ENCODE measurements at places on chromosomes 2 and 18. TPM values are rescaled to one million over a fixed set of nuclear protein-coding genes. Genes with fewer than 3 reads are reported as not detected.

BCL2 gene
- total RNA-seq = 120 TPM

SH3RF3 gene
- total RNA-seq = 2.8 TPM

DNA sequence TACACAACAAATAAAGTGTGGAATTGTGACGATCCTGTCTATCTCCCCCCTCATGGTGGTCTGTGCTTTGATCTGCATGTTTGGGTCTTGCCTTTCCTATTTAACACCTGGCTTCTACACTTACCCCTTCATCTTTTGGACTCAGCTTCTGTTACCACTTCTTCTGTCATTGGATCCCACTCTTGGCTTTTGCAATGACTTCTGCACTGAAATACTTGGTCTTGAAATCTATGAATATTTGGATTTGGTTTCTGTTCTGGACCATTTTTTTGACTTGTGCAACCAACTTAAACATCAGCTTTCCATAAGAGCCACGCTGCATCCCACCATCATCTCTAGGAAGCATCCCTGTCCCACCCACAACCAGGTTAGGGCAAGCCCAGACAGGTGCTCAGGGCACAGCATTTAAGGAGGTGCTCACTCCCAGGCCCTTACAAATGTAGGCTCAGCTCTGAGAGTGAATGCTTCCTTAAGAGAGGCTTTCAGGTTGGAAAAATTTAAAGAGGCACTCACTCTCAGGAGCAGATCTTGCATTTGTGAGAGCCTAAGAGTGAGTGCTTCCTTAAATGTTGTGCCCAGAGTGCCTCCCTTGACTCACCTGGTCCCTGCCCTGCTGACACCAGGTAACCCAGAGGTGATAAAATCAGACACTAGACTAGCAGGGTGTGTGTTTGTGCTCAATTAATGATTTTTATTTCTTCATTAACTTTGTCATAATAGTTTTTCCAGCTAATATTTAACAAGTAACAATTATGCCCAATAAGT is 124.5 kb upstream of the SH3BP4 start:
- no peak for DNase-seq
- H3K4me3 ChIP-seq = no peak overlapping the region
- no peaks in the 10 kb centered on the region for H3K36me3 ChIP-seq
- H3K4me1 ChIP-seq = no peaks in the 10 kb centered on the region

DNA sequence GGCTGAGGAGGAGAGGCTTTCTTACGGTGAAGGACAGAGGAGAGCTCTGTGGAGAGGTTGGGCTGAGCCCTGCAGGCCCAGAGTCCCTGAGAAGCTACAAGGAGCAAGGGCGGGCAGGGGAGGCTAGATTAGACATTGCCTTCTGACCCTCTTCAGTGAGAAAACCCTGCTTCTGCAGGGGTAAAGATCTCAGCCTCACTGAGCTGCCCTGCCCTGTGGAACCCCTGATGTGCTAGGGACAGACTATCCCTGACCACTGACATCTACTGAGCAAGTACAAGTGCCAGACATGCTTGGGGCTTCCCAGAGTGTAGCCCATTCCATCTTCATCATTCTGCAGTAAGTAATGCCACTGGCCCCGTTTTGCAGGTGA is 111.5 kb downstream of the CYP26B1 start:
- no peak for DNase-seq
- no peaks in the 10 kb centered on the region for H3K4me1 ChIP-seq
- no peak overlapping the region for H3K4me3 ChIP-seq
- no peak overlapping the region for H3K27ac ChIP-seq
- no peaks in the 10 kb centered on the region for H3K36me3 ChIP-seq

RND3 gene
- 13.7 TPM for total RNA-seq

GRCh38 chr2:197324801-197325200 is 14.2 kb upstream of the ANKRD44 start:
- no peaks in the 10 kb centered on the region for H3K27me3 ChIP-seq
- H3K4me1 ChIP-seq = no peaks in the 10 kb centered on the region
- no peak overlapping the region for H3K27ac ChIP-seq
- no peaks in the 10 kb centered on the region for H3K36me3 ChIP-seq
- no peak overlapping the region for H3K4me3 ChIP-seq

DUSP2 gene
- total RNA-seq = 8.4 TPM

ALPI gene
- not detected for total RNA-seq

DNA sequence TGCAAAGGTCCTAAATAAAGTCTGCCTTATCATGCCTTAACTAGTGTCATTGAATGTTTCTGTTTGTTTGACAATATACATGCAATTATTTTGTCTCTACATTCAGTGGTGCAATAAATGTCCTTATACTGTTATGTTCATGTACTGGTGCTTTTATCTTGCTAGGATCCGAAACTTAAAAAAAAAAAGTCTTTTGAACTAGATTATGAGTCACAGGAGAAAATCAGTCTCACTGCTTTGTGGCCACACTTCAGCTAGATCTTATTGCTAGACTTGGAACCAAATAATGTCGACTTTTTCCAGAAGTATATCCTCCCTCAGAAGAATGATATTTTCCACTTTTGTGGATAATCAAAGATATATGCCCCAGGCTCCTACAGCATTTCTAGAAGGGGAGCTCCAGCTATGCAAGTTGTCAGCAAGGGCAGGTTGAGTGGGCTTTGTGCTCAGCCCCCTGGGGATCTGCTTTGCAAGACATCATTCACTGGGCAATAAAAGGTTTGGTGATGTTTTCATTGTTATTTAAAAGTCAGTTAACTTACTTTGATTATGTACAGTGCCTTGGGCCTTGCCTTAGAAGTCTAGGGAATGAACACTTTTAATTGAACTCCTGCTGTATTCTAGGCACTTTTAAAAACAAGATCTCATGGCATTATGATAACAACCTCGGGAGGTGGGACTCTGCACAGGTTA is 157.1 kb upstream of the LRRTM1 start:
- H3K27me3 ChIP-seq = no peaks in the 10 kb centered on the region
- H3K4me1 ChIP-seq = peaks cover 12% of the 10 kb centered on the region
- no peaks in the 10 kb centered on the region for H3K36me3 ChIP-seq
- no peak overlapping the region for H3K4me3 ChIP-seq
- no peak overlapping the region for H3K27ac ChIP-seq
- DNase-seq = no peak
